ENCODE measurements at places on chromosomes 12 and 14.
A peak's percentile ranks its signal among the peaks of the same experiment; 100 is the strongest.

DNA sequence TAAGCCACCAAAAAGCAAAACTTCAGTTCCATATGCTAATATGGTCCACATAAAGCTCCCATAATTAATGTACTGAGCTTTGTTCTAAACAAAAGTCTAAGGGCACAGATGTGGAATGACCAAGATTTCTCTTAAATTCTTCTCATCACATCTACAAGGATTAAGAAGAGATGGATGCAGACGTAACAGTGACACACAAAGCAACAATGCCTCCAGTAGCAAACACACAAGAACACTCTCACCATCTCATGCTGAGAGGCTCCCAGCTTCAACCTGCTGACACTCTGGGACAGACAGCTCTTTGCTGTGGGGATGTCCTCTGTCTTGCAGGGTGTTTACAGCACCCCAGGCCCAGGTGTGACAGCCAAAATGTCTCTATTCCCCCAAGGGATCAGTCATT lies 48.2 kb downstream of the SETD3 start:
- no peak for DNase-seq

DNA sequence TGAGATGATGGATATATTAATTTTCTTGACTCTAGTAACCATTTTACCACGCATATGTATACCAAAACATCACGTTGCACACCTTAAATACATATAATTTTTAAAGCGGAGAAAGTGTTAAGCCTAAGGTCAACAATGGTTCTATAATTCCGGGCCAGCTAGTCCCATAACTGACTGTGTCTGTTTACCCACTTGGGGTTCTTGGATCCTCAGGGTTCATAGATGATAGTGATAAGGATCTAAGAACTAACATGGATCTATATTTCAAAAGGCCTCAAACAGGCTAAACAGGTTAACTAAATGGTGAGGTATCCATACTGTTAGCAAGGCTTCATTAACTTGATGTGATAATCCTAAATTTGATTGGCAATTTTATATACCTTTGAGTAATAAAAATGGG lies 9.8 kb downstream of the SLC38A1 start:
- DNase-seq: no peak

DNA sequence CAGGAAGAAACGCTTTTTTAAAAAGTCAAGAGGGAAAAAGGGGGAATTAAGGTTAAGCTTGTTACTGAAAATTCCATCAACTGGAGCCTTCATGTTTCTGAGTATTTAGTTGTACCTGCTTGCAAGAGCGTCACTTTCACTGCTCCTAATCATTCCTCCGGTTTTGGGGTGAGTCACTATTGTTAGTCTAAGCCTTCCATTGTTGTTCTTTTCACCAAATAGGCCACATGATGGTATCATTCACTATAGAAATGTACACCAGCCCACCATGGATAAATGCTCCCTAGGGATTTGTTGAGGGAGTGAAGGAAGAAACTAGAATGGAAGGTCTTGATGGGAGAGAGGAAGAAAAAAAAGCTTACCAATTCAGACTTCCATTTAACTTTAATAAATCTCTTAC lies 3.0 kb downstream of the IL22 start:
- DNase-seq: no peak

DNA sequence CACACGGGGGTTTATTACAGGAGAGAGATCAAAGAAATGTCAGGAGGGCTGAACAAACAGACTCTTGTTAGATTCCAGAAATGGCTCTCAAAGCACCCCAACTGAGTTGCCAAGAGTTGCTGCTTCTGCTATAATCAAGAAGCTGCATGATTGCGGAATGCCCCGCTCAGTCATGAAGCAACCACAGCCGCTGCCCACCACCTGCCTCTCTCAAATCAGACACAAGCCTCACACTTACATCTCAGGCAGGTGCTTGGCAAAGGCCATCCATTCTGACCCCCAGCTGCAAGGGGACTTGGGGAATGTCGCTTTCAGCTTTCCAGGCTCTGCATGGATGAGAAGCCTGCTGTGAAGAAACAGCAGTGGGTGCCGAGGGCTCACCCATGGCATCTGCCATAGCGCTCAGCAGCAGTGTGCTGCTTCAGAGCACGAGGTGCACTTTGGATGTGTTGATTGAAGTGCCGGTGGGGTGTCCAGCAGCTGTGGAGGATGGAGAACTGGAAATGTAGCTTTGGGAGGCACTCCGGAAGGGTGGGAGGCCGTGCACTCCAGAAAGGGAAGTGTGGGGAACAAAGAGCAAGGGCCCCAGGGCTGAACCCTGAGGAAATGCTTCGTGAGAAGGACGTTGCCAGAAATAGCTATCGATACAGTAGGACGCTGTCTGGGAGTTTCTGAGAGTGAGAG lies 37.7 kb downstream of the LRRC74A start:
- DNase-seq: no peak

DNA sequence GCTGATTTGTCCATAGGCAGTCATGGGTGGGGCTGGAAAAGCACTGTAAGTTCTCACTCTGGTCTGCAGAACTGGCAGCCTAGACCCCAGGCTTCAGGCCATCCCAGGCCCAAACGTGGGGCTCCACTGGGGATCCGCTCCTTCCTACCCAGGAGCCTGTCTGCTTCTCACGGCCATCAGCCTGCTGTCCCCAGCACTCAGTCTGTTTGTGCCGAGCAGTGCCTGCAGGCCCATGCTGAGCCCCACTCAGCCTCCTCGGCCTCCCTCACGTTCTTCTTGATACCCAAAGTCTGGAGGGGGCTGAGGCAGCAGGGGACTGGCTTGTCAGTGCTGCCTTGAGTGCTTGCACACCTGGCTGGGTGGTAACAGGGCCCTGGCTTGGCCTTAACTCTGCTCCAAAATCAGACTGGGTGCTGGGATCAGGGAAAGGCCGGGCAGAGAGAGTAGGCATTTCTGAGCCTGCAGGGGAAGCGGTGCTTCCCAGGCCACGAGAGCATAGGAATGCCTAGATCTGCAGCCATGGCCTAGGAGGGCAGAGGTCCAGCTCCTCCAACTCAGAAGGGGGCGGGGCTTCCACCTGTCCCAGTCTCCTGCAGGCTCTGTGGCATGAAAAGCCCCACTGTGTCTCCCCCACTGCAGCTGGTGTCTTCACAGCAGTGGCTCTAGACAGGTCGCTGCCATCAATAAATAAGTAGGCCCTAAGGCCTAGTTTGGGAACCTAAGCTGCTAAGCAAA lies 772.4 kb upstream of the FBXO33 start:
- no peak for DNase-seq

GRCh38 chr14:78974691-78975090 lies 804.5 kb downstream of the NRXN3 start:
- peak; percentile 8 for DNase-seq

- no peak for DNase-seq
These were observed 119.1 kb downstream of the DENND5B start for GRCh38 chr12:31471823-31472222.

DNA sequence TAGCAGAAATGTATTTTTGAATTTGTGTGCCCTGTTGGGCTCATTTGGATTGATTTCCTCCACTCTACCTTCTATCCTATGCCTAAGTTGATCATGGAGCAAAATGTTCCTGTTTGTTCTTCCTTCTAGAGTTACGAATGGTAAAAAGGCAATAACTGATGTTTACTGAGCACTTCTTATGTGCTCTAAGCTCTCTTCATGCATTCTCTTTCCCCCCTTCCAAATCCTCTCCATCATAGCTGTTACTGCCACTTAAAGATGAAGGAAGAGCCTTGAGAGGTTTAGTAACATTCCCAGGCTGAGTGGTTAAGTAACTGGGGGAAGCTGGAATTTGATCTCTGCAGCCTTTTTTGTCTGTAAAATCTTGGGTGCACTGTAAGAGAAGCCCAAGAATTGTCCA lies 60.1 kb downstream of the CHST11 start:
- DNase-seq: no peak

GRCh38 chr12:89665556-89665955 lies 43.1 kb downstream of the ATP2B1 start:
- DNase-seq: no peak

DNA sequence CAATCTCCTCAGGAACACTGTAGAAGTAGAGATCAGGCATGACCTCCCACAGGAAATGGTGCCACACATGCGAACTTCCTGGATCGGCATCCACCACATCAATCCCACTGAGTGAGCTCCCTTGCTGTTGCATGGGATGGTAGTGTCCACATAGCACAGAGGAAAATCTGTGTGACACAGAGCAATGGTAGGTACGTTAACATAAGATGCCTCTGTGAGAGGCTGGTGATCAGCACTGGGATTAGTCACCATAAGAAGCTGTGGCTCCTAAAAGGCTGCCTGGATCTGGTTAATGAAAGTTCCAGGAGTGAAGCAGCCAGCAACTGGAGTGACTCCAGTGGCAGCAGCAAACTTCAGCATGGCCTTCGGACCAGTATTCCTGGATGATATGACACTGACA lies 21.8 kb downstream of the WDHD1 start:
- no peak for DNase-seq

DNA sequence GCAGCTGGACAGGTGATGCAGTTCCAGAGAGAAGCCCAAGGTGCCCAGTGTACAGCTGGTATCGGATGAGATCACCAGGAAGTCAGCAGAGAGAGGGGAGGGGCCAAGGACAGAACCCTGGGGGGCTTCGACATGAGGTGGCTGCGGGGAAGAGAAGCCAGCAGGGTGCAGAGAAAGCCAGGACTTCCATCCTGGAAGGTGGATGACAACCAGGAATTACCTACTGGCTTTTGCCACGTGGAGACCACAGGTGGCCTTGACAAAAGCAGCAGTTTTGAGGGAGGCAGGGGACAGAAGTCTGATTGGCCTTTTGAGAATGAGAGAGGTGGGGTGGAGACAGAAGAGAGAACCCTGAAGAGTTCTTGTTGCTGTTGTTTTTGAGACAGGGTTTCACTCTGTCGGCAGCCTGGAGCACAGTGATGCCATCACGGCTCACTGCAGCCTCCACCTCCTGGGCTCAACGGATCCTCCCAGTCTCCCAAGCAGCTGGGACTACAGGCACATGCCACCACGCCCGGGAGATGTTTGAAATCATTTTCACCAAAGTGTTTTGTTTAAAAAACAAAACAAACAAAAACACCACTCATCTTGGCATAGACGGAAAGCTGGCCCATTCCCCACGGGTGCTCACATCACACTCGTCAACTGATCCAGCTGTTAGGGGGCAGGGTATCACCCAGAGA lies 35.2 kb downstream of the CDC42BPB start:
- no peak for DNase-seq

DNA sequence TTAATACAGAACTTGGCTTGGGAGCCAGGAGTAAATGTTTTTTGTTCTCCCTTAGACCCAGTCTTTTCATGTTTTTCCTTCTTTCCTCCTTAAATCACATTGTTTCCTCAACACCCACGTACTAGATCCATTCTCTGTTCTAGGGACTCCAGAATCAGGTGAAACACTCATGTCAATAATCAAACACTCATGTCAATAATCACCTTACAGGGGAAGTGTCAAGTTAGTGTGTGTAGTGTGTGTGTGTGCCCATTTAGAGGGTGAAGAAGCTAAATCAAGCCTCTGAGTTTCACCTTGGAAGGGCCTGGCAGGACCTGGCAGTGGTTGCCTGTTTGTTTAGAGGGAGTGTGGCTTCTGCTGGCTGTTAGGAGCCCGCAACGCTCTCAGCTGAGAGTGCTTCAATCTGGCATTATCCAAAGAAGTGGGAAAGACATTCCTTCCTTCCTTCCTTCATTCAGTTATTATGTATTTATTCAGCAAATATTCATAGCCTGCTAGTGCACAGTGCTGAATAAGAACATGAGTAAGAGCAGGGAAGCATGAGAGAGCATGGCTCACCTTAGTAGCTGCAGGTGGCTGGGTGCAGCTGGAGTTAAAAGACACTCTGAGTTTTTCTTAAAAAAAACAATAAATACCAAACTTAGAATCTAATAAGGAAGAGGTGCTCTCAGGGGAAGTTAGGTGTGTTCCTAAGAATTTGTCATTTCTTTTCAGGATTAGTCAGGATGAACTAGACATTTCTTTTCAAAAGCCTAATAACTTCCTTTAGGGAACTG lies 17.6 kb upstream of the EID3 start:
- peak; percentile 77 for DNase-seq

DNA sequence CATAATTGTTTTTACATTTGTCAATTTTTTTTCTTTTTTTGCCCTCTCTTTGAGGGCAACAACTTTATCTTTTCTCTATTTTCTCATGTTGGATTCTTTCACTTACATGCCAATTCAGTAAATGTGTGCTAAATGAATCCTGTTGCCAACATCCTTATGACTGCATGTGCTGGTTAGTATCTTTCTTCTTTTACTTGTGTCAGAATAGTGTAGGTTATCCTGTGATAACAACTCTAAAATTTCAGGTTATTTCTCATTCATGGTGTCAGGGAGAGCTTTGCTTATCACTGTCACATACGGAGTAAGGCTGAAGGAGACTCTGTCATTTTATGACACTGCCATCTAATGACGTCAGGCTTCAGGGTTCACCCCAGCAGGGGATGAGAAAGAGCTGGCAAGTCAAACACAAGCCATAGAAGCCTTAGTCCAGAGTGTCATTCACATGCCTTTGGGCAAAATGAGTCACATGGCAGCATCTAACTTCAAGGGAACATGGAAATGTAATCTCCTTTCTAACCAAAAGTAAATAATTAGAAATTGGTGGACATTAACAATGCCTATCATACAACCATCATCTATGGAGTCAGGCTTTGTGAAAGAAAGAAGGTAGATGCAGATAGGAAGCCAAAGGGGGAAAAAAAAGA lies 242.5 kb upstream of the ATP2B1 start:
- peak; percentile 44 for DNase-seq

DNA sequence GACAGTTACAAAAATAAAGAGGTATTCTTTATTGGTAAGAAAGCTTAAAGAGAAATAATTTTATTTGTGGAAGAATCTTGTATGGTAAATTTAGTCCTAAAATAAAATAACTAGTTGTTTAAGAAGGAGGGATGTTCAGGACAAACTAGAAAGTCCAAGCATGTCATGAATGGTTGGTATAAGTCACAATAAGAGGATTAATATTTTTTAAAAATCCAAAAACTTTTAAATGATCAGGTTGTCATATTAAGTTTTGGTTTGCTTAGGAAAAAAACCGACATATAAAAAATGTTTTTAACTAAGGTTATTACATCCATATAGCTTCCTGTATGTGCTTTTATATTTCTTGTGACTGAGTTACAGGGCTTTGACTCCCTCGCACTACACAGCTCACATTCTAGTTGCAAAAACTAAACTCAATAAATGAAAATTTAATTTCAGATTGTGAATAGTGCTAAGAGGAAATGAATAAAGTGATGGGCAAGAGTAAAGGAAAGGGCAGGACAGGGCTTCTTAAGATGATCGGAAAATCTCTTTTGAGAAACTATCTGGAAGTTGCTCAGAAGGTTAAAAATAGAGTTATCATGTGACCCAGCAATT lies 80.7 kb upstream of the METAP2 start:
- DNase-seq: no peak

DNA sequence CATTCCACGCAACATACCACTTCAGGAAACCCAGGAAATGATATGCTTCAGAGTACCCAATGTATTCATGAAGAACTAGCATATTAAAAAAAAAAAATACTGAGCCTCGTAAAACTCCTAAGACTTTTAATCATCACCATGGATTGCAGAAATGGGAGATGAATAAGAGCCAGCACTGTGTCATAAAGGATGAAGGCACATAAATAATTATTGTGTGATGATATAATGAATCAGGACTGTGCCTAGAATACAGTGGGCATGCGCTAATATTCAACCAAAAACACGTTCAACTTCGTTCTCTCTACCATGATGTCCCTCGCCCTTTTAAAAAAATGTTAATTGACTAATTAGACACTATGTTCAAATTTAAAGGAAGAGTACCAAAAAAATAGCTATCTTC lies 68.7 kb downstream of the CIT start:
- peak; percentile 46 for DNase-seq

GRCh38 chr14:70934084-70934483 lies 26.8 kb downstream of the PCNX1 start:
- no peak for DNase-seq

All from RWPE1 (cell line).